PC-9 (cell line): ENCODE measurements at places on chromosomes 5 and 9. TPM values are rescaled to one million over a fixed set of nuclear protein-coding genes. Genes with fewer than 3 reads are reported as not detected.

DOCK8 gene
- total RNA-seq, result 7.5 and 8.1 TPM in 2 replicates

ZNF658 gene
- 2.8 and 4.1 TPM in 2 replicates for total RNA-seq

FCN2 gene
- not detected in 2 replicates for total RNA-seq

ROPN1L gene
- 7.1 and 10.3 TPM in 2 replicates for total RNA-seq

UNC5A gene
- total RNA-seq, result 3.1 and 3.6 TPM in 2 replicates
